ENCODE measurements at places on chromosomes 16 and 17.

DNA sequence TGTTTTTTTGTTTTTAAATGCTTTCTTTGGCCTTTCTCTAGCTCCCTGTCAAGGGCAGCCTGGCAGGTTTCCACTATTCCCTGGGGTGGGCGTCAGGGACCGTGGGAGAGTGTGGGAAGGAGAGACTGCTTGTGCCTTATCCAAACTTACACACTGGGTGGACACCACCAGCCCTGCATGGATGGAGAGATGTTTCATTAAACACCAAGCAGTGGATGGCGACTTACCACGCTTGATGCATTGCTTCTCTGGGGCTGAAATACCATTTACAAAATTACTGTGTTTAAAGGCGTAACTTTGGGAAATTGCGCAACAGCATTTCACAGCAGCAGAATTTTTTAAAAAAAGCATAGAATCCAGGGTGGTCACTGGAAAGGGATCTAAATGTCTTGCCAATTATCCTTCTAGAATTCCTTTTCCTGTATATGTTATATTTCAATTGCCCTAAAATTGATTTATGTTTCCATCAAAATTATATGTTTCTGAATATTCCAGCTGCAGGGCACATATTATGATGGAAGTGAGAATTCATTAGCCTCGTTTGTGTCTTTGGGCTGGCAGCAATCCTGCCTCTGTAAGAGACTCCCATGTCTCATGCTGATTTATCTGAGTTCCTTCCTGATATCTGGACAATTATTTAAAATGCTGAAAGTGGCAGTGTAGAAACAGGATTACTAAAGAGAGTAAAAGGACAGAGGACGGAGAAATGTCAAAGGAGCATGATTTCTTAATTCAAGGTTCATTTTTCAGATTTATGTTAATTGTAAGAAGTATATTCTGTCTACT, 247.3 kb downstream of the GRIN2A start:
- no peak for DNase-seq

- DNase-seq, result no peak
These were observed 11.0 kb downstream of the ABHD15 start for GRCh38 chr17:29555840-29556239.

DNA sequence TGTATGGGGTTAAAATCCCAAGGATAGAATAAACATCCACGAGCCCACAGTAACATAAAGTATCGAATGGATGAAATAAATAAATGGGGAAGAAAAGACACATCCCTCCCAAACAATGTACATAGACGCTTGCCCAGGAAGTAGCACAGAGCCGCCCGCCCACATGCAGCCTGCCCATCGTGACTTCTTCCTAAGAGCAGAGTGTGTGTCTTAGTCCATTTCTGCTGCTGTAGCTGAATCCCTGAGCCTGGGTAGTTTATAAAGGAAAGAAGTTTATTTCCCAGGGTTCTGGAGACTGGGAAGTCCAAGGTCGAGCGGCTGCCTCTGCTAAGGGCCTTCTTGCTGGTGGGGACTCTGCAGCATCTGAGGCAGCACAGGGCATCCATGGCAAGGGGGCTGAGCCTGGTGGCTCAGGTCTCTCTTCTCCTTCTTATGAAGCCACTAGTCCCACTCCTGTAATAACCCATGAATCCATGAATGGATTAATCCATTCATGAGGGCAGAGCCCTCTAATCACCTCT, 39.4 kb upstream of the ZNF469 start:
- no peak for DNase-seq

DNA sequence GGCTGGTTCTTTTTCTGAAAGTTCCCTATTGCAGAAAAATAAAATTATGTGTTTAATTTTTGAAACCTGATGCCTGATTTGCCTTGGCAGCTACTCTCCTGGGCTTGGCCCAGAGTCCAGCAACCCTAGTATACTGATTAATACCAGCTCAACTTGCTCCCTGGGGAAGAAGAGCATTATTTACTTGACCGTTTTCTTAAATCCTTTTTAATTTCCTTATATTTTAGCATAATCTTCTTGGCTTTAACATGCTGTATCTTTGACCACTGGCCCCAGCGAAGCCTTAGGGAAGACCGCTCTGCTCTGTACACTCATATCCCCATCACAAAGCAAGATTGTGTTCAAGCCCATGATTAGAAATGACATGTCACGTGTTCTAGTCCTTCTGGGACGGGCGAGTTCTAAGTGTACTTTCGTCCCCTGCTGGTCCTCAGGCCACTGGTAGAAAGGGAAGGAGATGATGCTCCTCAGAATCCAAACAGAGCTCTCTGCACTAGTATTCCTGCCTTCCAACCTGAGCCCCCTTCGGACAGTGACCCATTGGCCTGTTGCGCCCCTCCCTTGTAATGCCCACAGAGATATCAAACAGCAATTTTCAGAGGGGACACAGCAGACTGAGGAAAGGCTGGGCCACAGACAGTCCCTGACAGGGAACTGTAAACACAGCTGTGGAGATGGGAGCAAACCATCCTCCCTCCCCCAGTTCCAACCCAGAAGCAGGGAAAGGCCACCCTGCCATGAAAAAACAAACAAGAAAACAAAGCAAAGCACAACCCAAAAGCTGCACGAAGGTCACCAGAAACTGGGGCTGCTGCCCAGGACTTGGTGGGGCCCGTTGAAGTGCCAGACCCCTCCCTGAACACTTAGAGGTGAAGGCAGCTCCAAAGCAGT, 4.3 kb upstream of the EZH1 start:
- no peak for DNase-seq

DNA sequence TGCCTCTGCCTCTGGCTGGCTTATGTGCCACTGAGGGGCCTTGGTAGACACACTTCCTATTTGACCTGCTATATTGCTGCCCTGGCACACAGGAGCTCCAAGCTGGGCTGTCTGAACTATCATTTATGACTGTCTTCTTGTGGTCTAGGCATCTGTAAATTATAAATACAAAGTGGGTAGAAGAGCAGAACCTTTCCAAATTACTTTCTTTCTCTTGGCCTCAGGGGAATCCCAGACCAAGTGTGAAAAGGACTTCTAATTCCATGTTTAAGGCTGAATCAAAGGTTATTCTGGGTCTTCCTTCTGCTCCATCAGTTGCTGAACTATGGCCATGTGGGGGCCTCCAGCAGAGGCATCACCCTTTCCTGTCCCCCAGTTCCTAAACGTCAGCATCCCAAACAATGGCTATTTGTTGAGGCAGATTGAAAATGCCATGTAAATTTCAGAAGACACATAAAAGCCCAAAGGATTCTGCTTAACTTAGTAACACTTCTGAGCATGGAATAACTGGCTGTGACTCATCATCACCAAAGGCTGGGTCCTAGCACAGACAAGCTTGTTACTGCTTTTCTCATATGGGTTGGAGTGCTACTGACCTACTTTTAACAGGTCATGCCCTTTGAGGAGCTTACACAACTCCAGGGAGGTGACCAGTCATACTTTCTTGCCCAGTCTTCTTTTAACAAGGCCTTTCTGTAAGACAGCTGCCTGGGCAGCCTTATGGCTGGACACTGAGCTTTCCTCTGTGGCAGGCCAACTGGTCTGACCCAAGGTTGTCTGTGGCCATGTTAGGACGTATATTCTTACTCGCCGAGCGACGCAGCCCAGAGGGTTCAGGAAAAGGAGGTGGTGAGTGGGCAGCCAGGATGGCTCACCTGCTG, 154.8 kb downstream of the VPS53 start:
- DNase-seq, result no peak

- no peak for DNase-seq
These were observed 2.9 kb upstream of the CACNG3 start for GRCh38 chr16:24253192-24253591.

- no peak for DNase-seq
These were observed 29.0 kb downstream of the MARCHF10 start for GRCh38 chr17:62778990-62779681.

DNA sequence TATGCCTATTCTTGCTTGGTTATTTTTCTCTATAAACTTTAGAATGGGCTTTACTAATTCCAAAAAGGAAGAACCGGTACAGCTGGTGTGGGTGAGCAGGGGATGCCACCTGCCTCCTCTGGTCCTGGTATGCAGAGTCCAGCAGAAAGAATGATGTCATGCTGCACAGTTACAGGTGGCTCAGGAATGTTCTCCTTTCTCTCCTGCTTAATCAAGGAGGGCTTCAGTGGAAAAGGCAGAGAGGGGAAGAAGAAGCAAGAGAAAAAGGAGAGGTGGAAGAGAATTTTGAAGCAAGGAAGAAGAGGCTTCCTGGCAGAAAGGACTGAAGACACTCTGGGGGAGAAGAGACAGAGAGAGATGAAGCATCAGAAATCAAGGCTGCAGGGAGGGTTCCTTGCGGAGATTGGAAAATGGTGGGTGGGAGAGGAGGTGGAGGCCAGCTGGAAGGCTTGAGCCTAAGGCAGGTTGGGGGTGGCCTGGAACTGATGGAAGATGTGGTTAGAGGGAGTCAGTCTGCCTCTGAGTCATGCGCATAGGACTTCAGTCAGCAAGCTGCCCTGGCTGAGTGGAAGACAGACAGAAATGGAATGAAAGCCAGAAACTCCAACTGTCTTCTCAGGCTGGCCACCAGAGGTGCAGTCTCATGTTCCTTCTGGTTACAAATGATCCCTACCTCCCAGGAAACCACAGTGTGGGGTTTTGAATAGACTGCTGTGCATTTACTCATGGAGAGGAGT, 64.6 kb upstream of the CRHR1 start:
- DNase-seq, result no peak

DNA sequence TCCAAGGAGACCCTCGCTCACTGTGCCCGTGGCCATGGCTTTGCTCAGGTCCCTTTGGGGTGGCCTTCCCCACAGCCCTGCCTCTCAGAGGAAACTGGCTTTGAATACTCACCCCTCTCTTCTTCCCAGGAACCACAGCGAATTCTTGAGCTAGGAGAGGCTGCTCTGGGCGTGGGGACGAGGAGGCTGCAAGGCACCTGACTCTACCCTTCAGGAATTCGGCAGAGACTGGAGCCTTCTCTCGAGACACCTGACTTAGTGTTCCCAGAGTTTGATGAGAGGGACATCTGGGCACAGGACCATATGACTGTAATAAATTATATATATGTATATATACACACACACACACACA, 6.2 kb downstream of the LLGL2 start:
- no peak for DNase-seq

- no peak for DNase-seq
These were observed 73.4 kb upstream of the SDK2 start for GRCh38 chr17:73717690-73718089.

GRCh38 chr17:39772987-39773934, 35.5 kb downstream of the GRB7 start:
- no peak for DNase-seq

GRCh38 chr17:48176471-48176855, 68.9 kb downstream of the SNX11 start:
- DNase-seq, result no peak

- no peak for DNase-seq
These were observed 47.1 kb upstream of the MYOCD start for GRCh38 chr17:12618557-12618956.

DNA sequence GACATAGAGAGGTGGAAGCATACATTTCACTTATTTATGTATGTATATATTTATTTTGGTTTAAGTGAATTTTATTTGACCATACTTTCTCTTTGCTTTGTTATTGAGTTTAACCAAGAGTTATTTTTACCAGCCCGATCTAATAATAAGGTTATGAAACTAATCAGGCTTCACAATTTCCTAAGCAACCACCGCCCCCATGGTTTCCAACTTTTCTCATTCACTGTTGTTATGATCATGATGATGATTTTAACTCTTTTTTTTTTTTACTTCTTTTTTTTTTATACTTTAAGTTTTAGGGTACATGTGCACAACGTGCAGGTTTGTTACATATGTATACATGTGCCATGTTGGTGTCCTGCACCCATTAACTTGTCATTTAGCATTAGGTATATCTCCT, 30.6 kb downstream of the DNAH9 start:
- DNase-seq, result no peak

DNA sequence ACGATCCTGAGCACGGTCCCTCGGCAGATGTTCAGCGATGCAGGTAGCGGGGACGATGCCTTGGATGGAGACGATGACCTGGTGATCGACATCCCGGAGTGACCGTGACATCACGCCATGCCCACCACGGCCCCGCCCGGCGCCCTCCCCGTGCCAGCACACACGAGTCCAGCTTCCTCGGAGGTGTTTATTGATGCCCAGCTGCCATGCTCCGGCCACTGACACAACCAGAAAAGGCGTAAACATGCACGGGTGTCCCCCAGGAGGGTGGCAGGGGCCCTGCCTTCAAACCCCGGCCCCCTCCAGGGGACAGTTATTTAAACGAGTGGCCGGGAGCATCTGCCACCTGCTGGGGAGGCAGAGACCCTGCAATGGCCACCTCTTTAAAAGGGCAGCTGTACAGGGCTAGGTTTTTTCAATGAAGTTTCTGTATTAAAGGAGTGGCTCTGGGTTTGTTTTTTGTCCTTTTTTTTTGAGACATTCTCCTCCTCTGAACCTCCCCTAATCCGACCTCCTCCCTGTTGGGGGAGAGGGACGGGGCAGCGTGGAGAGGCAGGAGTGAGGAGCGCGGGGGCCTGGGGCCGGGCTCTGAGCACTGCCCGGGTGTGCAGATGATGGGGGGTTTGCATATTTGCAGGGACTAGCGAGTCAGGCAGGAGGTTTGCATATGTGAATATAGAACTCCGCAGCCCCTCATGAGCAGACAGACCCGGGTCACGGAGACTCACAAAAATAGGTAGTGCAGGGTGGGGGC, 5.3 kb downstream of the DOC2A start:
- DNase-seq, result no peak

- no peak for DNase-seq
These were observed 6.3 kb upstream of the TENT4B start for GRCh38 chr16:50146479-50147435.

DNA sequence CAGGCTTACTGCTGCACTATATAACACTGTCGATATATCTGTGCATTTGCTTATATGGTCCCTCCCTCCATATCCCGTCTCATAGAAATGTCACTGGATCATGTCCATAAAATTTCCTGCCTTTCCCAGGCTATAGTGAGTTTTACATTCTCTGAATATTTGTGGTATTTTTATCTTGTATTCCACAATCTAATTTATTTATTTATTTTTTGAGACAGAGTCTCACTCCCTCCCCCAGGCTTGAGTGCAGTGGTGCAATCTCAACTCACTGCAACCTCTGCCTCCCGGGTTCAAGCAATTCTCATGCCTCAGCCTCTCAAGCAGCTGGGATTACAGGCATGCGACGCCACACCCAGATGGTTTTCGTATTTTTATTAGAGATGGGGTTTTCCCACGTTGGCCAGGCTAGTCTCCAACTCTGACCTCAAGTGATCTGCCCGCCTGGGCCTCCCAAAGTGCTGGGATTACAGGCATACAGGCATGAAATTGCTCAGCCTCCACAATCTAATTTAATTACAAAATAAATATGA, 12.9 kb downstream of the TRIM37 start:
- DNase-seq, result no peak

- DNase-seq, result no peak
These were observed 70.3 kb downstream of the IRX3 start for GRCh38 chr16:54216268-54216667.

GRCh38 chr16:66539623-66540469, 10.1 kb downstream of the TK2 start:
- DNase-seq, result no peak

DNA sequence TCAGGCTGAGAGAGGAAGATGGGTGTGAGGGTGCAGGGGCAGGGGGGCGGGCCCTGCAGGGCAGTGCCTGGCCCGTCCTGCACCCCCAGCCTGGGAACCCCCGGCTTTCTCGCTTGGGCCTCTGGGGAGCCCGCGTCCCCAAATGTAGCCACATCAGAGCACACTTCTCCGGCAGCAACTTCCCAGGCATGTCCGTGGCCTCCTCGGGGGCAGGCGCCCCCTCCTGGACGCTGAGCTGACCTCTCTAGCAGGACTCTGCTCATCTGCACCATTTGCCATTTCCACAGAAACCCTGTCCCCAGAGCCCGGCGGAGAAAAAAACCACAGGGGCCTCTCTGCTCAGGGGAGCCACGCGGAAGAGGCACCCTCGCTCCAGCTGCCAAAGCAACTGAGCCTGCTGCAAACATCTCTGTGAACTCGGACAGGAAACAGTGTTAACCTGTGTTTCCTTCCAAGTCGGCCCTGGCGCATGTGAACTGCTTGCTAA, 63.4 kb downstream of the KLHDC4 start:
- peak; percentile 14 for DNase-seq
